ENCODE measurements at places on chromosomes 3 and 15.

GRCh38 chr3:39383045-39383880 lies at the start of gene SLC25A38:
SLC25A38 (plus strand) TSS chr3:39383370; CDS start chr3:39383725, 355 bp downstream.
- peak; percentile 86 for DNase-seq

DNA sequence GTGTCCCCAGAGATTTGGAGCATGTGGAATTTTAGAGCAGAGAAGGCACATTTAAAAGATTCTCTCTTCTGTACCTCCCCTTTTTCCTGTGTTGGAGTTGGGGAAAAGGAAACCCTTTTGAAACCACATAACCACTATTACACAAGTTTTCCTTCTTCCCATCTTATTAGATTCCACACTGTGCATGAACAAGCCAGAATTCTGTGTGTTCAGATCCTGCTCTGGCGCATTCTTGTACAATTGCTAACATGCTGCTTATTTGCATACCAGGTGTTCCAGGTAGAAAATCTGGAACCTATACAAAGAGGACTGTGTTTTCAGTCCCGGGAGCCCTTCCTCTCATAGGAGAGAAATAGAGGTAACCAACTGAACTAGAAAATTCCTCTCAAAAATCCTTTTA lies 2.6 kb upstream of the CIB2 start:
- no peak for DNase-seq

GRCh38 chr3:125234831-125235230 lies 22.3 kb upstream of the SLC12A8 start:
- DNase-seq, result no peak

DNA sequence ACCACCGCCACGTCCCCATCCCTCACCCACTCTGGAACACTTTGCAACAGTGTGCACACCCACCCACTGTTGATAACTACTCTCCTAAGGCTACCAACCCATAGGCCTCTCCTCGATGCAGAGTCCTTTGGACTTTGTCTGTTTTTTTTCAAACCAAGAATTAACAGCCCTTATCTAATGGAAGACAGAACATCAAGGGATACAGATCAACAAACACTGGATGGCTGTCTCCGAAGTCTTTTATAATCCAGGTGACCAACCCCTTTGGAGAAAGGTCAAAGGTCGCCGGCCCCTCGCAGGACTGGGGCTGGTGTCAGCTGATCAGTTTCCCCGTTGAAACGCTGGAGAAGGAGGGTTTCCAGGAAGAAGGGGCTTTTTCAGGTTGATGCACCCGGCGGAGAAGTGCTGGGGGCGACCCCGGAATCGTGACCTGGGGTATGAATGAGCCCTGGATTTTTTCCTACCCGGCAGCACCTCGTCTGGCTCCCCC lies 532 bp downstream of the B4GALT4 start:
- DNase-seq, result peak; percentile 35

Measured in femur (tissue), 1 donor.